ENCODE measurements at places on chromosomes 1 and 21.

GRCh38 chr1:172494166-172494565, 38.8 kb upstream of the SUCO start:
- DNase-seq, result no peak

DNA sequence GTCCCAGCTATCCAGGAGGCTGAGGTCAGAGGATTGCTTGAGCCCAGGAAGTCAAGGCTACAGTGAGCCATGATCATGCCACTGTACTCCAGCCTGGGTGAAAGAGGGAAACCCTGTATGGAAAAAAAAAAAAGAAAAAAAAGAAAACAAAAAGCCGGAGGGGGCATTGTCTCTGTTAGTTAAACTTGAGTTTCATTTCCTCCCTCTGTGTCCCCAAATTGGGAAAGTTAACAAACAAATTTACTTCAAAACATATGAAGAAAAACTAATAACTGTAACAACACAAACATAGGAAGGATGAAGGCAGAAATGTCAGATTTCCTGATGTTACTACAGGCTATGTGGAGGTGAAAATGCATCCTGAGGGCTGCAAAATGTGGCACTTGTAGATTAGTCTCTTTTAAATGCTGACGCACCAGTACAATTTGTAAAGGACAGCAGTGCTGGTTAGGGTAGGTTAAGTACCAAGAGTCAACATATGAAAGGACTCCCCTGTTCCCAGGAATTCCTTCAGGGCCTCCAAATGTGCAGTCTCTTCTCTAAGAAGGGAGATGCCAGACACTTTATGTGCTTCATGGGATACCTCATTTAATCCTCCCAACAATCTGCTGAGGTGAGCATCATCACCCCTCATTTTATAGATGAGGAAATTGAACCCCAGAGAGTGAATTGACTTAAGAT, 52.9 kb downstream of the DEGS1 start:
- DNase-seq, result no peak

DNA sequence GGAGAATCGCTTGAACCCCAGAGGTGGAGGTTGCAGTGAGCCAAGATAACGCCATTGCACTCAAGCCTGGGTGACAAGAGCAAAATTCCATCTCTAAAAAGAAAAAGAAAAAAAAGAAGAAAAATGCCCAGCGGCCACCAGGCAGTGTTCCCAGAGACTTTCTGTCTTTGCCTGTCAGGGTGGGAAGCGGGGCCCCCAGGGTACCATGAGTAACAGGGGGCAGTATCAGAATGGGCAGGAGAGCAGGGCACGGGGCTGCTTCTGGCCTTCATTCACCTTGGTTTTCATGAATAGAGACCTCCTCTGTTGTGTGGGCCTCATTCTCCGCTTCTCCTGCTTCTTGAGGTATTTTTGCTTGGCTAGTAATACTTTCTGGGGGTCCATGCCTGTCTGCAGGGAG, 20.4 kb downstream of the SLC26A9 start:
- DNase-seq, result no peak

- no peak for DNase-seq
Measured at GRCh38 chr1:9388335-9389180, 95.9 kb downstream of the SPSB1 start.

DNA sequence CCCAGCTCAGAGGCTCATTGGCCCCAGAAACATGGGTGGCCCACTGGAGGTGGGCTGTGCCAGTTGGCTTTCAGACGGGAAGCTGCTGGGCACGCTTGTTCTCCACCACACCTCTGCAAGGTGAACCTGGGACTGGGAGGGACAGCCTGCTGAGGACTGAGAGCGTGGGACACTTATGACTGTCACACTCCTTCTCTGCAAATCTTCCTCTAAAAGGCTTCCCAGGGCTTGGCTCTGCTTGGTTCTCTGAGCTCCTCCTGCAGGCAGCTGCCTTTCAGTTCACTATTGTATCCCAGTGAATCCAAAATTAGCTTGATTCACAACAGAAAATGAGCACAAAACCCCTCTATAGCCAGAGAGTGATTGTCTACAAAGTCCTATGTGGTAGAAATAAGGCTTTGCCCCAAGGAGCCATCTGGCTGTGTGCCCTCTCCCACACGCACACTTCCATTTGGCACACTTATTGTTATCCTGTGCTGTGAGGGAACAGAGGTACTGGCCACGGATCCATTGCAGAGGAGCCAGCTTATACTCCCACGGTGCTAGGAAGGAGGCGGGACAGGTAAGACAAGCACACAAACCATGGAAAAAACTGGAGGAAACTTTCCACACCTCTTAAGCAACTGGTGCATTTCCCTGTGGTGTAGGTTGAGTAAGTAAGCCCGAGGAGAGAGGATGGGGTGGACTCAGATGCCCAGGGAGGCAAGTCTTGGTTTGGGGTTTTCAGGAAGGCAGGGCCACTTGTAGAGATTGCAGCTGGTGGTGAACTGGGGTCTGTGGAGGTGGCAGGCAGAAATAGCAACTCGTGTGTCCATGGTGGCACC, 18.9 kb upstream of the BTG2 start:
- DNase-seq, result no peak

DNA sequence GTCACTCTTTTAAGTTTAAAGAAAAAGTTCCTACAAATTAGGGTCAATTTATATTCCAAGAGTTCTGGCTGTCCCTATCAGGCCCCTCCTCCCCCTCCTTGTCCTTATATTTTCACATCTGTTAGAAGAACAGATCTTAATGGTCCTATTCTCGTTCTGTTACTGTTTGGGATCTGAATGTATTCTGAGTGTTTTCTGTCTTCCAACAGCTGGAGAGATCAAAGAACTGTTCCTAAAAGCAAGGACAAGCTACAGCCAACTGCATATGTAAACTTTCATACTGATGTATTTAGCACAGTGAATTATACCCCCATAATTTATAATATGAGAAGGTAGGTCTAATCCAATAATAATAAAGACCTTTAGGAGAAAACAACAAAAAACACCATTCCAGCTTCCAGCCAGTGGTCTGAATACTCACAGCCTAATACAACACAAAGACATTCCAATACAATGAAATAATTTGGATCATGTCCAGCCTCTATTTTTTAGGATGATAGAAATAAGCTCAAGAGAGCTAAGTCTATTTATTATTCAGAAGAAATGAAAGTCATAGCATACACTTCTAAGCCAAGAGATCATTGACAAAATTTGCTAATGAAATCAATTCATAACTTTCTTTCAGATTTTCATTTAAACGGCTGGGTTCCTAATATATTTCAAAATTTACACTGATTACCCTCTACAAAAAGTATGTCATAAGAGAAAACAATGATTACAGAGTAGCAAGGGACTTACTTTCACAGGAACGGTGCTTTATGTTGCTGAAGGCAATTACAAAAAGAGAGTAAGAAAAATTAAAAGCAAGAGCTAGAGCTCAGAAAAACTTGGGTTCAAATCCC, 25.3 kb downstream of the WLS start:
- no peak for DNase-seq

GRCh38 chr1:190908691-190909090, 431.0 kb upstream of the BRINP3 start:
- no peak for DNase-seq

GRCh38 chr1:21383785-21384401, 56.0 kb upstream of the NBPF3 start:
- DNase-seq, result no peak

GRCh38 chr1:183466781-183467180, 5.5 kb upstream of the SMG7 start:
- DNase-seq, result no peak

All from stimulated activated CD4-positive, alpha-beta T cell treated with anti-CD3 and anti-CD28 coated beads, Interleukin-2, amount 100 ng/mL, for 24 hours (primary cell).